ENCODE measurements at places on chromosomes 1 and 21.
A peak's percentile ranks its signal among the peaks of the same experiment; 100 is the strongest.

- no peak for DNase-seq
These were observed 29.0 kb upstream of the LGALS8 start for GRCh38 chr1:236494586-236495466.

GRCh38 chr1:4729090-4729471 is 74.7 kb downstream of the AJAP1 start:
- no peak for DNase-seq

DNA sequence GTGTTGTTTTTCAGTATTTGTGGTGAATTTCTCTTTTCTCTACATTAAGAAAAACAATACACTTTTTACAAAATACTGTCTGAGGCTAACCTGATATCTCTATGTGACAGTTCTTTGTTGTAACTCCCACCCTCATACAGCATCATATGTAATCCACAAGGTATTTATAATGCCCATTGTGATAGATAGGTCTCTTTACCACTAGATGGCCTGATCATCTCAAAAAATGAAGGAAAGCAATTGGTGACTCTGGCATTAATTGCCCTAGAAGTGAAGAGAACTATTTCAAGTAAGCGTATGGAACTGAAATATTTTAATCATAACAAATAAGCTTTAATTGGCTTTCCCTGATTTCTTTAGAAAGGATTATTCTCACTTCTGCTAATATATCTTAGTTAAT is 36.2 kb upstream of the HFM1 start:
- DNase-seq: no peak

- peak; percentile 43 for DNase-seq
These were observed 47.0 kb downstream of the AHDC1 start for GRCh38 chr1:27556781-27557595.

GRCh38 chr1:157966031-157966537 is 27.4 kb upstream of the KIRREL1 start:
- no peak for DNase-seq

- no peak for DNase-seq
These were observed 411.3 kb downstream of the DISC1 start for GRCh38 chr1:232037774-232038388.

GRCh38 chr1:204782118-204782700 is 88.5 kb upstream of the NFASC start:
- no peak for DNase-seq

DNA sequence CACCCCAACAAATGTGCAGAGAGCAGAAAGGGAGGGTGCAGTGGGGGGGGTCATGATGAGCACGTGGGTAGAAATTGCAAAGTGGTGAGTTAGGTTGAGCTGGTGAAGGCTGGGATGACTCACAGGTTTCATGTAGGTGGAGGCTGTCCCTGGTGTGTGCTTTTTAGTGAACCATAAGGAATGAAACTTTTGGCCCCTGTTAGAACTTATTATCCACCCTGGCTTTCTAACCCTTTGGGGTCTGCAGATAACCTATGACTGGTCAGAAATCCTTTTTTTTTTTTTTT is 46.9 kb downstream of the DOP1B start:
- DNase-seq: no peak

DNA sequence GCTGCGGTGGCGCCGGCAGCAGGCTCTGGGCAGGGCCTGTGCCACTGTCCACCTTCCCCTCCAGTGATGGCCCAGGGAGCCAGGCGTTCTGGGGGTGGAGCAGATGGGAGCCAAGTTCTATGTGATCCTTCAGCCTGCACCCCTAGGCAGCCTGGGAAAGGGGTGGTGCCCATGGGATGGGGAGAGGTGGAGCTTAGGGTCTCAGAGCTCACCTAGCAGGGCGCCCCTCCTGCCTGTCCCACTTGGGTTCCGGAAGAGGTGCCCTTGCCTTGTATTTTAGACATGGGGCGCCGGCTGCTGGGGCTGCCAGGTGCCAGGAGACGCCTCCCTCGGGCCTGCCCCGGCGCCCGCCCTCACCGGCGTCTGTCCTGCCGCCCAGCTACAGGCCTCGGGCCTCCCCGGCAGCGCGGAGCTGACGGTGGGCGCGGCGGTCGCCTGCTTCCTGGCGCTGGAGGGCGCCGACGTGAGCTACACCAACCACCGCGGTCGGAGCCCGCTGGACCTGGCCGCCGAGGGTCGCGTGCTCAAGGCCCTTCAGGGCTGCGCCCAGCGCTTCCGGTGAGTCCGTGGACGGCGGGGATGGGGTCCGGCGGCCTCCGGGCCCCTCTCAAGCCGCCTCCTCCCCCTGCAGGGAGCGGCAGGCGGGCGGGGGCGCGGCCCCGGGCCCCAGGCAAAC is 3.1 kb upstream of the MMP23B start:
- DNase-seq: no peak

DNA sequence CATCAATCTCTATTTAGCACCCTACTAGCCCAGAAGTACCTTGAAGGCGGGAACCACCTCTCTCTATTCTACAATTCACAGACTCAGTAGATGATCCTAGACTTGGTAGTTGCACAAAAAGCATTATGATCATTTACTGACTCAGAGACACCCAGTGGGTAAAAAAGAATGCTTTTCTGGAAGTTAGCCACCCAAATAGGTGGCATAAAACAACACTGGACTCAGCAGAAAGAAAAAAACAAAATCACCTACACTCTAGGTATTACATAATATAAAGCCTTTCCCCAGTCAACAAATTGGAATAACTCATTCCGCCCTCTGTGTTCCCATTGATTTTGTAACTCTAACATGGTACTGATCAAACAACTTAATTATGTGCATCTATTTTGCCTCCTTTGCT is 126.3 kb downstream of the PTPN14 start:
- DNase-seq: no peak

GRCh38 chr1:84918726-84919336 is 25.8 kb upstream of the LPAR3 start:
- no peak for DNase-seq

GRCh38 chr1:110554871-110555801 is 36.2 kb upstream of the KCNA10 start:
- DNase-seq: peak; percentile 47

GRCh38 chr1:203037509-203038190 is 11.4 kb downstream of the PPFIA4 start:
- DNase-seq: no peak

DNA sequence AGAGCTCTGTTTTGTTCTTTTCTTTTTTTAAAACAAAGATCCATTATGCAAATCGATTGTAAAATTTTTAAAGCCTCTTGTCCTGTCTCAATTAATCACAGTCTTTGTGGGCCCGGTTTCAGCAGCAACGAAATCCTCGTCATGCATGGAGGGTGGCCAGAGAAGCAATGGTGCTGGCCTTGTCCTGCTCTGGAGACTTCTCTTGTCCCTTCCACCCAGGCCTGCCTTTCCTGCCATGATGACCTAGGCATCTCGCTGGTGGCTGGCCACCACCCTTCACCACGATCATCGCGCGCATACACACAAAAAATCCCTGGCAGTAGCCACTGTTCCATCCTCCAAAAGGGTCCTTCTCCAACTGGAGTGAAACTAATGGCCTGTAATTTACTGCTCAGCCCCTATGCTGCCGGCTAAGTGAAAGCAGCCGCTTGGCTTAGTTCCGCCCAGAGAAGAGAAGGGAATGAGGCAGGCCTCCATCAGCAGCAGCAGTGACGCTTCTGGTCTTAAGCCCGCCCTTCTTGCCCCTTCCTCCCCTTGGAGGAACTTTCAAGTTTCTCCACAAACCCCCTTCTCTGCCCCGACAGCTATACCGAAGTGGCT is 309.5 kb downstream of the NPHP4 start:
- DNase-seq: no peak

DNA sequence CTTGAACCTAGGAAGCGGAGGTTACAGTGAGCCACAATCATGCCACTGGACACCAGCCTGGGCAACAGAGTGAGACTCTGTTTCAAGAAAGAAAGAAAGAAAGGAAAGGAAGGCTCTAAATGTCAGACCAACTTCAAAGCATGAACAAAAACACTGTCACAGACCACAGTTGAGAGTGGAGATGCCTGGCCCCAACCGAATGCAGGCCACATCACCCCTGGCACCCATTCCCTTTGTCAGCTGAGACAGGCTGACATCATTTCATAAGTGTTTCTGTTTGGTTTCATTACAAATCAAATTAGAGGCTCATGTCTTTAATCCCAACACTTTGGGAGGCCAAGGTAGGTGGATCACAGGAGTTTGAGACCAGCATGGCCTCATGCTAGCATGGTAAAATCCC is 28.6 kb upstream of the NADK start:
- no peak for DNase-seq

DNA sequence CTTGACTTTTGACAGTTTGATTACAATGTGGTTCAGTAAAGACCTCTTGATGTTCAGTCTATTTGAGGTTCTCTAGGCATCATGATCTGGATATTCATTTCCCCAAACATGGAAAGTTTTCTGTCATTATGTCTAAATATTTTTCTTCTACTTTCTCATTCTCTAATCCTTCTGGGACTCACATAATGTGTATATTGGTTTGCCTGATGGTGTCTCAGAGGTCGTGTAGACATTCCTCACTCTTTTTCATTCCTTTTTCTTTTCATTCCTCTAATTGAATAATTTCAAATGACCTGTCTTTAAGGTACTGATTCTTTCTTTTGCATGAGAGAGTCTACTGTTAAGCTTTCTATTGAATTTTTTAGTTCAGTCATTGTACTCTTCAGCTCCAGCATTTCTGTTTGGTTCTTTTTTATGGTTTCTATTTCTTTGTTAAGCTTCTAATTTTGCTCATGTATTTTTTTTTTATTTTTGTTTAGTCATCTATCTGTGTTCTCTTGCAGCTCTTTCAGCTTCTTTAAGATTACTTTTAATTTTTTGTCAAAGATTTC is 158.4 kb downstream of the GDAP2 start:
- no peak for DNase-seq

DNA sequence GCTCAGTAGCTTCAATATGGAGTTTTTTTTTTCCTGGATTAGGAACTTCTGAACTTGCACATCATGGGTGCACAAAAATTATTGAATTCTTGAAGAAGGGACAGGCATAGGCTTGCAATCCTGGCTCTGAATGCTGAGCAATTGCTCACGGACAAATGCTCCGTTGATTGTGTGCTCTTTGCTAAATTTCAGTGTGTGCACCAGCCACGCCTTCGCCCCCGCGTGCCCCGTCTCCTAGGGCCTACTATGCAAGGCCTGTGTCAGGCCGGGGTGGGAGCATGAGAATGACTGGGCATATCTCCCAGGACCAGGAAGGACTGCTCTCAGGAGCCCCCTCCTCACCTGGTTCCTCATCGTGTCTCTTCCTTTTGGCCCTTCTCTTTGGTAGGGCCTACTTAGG is 17.4 kb downstream of the IL6R start:
- no peak for DNase-seq

GRCh38 chr1:200945111-200945510 is 50.4 kb downstream of the INAVA start:
- no peak for DNase-seq
